ENCODE measurements at places on chromosomes 6 and 20. TPM values are rescaled to one million over a fixed set of nuclear protein-coding genes. Genes with fewer than 3 reads are reported as not detected.

GRCh38 chr20:24872291-24873024, 76.6 kb upstream of the CST7 start:
- DNase-seq, result no peak

DNA sequence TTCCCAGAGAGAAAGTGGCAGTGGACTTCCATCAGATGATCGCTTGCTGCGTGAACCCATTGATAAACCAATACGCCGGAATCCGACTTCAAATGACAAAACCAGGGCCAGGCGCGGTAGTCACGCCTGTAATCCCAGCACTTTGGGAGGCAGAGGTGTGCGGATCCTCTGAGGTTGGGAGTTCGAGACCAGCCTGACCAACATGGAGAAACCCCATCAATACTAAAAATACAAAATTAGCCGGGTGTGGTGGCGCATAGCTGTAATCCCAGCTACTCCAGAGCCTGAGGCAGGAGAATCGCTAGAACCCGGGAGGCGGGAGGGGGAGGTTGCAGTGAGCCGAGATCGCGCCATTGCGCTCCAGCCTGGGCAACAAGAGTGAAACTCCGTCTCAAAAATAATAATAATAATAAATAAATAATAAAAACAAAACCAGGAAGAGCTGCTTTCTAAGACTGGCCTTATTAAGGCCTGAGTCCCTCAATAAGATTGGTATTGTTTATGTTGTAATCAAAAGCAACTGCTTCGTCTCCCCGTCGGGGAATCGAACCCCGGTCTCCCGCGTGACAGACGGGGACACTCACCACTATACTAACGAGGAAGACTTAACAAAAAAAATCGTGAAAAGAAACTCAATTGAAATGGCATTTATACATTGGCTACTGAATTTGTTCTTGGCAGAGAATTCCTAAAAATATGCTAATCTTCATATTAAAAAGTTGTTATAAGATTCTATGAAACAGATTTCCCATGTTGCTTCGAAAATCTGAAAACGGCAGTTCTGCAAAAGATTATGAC, 110.2 kb upstream of the ZNF184 start:
- peak; percentile 70 for DNase-seq

DNA sequence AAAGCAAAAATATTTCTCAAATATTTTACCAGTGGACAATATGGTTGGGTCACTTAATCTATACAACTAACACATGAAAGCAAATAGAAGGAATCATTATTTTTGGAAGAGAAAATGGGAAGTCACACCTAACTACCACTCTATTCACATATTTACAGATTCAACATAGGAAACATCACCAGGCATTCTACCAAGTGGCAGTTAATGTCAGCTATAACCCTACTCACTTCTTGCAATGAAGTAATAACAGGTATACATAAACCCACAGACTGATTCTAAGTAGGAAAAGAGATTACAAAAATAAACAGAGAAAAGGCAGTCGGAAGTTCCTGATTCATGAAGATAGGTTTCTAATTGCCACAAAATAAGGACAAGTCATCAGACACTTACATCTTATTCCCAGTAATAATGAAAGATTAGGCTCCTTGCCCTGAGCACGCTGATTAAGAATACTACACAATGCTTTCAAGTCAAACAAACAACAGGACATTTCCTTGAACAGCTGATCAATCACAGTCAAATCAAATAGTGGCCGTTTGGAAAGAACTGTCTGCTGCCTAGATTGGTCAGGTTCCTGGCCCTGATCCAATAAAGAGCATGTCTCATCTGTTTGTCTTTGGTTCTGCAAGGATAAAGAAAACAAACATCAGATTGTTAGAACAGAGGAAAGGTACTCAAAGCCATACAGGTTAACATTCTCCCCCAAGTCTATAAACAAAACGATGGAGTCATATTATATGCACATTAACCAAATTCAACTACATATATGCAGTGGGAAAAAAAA, 79.2 kb upstream of the PLN start:
- DNase-seq, result no peak

DNA sequence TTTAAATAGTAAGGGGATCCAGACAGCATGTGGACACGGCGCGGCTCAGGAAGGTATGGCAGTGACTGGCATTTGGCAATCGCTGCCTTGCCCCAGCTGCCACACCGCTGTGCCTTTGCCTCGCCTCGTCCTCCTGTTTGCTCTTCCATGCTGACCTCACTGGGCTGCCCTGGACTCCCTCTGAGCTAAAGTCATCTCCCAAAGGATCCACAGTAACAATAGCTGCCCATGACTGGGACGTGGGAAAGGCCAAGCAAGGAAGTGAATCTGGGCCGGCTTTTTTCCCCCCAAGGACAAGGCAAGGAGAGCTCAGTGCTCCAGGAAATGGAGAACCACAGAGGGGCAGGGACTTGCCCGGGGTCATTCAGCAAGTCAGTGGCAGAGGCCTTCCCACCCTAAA, 48.1 kb downstream of the JPH2 start:
- no peak for DNase-seq

GRCh38 chr20:8640461-8640860, 428.4 kb upstream of the PLCB4 start:
- no peak for DNase-seq

DNA sequence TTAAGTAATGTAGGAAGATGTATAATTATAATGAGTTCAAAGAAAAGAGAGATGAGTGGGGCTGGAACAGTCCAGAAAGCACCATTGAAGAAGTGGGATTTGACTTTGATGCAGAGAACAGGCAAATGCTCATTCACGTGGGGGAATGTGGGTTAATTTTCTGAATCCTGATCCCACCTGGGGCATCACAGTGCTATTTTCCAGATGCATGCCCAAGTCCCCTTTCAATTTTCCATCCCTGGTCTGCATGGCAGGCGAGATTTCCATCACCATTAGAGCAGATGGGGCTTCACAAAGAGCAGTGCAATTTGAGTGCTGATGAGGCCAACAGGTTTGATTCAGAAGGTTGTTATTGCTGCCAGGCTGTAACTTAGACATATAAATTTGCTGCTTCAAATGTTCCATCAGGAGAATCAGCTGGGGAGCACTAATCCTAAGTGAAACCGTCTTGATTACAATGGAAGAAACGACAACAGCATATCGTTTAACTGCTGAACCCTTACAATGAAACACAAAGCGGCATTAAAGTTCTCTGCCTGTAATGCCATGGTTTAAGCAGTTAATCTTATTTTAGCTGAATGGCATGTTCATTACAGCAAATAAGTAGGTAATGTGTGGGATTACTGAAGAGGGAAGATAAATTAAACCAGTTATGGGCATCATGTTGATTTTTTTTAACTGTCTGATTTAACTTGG, 45.2 kb downstream of the OSTM1 start:
- no peak for DNase-seq

- DNase-seq, result no peak
Measured at GRCh38 chr6:157951828-157952227, 29.8 kb upstream of the SYNJ2 start.

GRCh38 chr6:75602246-75603105, 796 bp downstream of the SENP6 start:
- DNase-seq, result peak; percentile 65

DNA sequence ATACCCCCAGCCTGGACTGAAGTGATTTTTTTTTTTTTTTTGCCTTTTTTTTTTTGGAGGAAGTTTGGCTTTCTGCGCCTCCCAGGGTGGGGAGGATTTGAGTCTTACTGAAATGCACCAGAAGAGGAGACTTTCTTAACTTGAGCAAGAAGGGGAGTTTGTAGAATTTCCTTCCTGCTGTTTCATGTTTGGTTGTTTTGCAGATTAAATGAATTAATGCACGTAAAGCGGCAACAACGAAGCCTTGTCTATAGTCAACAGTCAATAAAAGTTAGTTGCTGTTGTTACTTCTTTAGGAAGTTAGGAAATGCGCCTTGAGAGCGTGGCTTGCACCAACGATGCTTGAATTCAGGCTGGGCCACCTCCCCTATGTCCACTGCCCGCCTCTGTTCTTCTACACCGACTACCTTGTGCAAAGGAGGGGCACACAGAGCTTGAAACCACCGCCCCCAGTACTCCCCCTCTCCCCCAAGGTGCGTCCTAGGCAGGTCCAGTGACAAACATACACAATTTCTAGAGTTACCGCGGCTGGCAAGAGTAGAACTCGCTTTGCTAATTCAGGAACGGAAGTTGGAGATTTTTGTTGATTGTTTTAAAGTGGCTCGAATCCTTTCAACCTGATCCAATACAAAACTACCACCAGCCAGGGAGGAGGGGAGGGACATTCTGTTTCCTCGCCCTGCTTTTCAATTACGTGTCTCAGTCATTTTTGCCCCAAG, 830 bp upstream of the CYP24A1 start:
- peak; percentile 22 for DNase-seq

- DNase-seq, result no peak
Measured at GRCh38 chr20:42553374-42553773, 636.3 kb downstream of the PTPRT start.

GRCh38 chr20:63659370-63659769, 1.3 kb downstream of the RTEL1 start:
- DNase-seq, result peak; percentile 69

DNA sequence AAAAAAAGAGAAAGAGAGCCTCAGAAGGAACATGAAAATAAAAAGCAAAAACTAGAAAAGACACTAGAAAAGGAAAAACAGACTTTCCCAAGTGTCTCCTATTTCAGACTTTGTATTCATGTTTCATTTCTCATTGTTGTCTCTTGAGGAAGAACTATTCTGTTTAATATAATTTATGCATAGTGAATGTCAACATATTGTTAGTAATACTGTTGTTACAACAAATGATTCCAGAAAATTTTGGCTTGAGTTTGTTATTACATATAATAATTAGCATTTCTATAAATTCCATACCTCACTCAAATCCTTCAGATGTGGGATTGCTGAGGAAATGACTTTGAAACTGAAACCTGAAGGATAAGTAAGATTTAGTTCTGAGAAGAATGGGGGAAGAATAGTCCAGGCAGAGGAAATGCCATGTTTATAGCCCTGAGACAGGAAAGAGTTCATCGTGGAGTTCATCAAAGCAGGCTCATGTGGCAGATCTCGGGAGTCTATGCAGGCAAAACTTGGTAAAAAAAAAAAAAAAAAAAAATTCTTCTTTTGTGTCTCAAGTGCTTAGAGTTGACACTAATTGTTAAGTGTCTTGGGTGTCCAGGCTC, 53.1 kb upstream of the EIF2S2 start:
- DNase-seq, result no peak

DNA sequence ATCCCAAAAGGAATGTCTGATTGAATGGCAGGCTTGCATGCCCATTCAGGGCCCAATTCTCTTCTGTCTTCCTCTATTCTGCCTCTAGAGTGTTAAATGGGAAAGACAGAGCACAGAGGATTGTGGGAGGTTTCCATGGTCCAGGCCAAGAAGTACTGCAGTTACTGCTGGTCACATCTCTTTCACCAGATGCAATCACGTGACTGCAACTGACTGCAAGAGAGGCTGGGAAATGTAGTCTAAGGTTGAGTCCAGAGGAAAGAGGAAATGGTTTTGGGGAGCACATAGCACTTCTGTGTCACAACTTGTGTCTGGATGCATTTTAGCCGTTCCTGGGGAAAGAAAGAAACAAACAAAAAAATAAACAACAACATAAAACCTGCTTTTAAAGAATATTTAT, 336.4 kb upstream of the BTBD3 start:
- peak; percentile 10 for DNase-seq

- no peak for DNase-seq
Measured at GRCh38 chr6:2055143-2055542, 190.3 kb downstream of the GMDS start.

DNA sequence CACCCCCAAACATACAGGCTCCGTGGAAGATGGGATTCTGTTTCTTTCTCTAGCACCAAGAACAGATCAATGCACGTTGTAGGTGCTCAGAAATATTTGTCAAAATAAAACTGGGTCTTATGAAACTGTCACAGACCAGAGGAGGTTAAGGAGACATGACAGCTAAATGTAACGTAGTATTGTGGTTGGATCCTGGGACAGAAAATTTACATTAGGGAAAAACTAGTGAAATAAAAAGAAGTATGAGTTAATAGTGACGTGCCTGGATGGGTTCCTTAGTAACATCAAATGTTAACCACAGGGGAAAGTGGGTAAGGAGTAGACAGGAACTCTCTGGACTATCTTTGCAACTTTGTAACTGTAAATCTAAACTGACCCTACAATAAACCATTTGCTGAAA, 31.5 kb downstream of the NOL4L start:
- DNase-seq, result no peak

- no peak for DNase-seq
Measured at GRCh38 chr6:146775220-146775619, 176.4 kb downstream of the ADGB start.

DNA sequence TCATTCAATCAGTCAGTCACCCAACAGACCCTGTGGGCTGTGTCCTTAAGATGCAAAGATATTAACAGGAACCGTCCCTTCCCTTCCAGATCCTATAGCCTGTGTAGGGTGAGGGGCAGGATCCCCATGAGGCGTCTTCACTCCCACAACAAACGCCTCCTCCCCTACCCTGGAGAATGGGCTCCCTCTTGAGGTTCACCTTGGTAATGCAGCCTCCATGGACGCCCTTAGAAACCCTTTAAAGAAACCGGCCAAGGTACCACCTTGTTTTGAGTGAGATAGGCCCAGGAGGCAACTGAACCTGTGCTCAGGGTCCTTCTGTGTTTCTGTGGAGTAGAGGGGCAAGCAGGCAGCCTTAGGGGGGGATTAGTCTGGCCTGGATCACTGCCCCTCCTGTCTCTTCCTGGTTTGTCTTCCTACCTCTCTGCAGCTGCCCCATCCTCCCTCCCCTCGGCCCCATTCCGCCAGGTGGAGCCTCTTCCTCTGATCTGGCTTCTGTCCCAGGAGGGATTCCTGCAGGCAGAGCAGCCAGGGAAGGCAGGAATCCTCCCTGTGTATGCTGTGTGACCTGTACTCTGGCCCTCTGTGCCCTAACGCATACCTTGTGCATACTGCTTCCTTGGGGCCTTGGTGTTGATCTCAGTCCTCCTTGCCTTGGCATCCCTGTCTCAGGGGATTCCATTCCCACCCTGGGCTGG, 6.6 kb upstream of the GUCA1A start:
- DNase-seq, result peak; percentile 92

- no peak for DNase-seq
Measured at GRCh38 chr6:131173680-131174079, 38.4 kb downstream of the AKAP7 start.

DNA sequence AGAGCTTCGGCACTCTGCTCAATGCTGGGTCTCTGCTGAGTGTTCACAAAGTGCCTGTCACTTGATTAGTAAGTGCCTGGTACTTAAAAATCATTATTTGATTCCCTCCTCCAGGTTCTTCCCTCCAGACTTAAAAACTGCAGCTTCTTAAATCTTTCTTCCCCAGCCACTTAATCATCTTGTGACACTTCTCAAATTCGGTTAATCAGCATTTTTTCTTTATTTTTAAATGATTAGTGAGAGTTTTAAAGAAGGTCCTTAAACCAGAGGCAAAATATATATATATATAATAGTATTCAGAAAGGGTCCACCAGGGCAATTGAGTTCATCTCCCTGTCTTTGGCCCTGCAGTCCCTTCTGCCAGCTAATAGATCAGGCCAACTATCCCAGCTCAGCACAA, 8.0 kb upstream of the BANF2 start:
- DNase-seq, result no peak

Gene RIPOR3
- 1.1 TPM for total RNA-seq

Gene DNAAF9
- 3.3 TPM for total RNA-seq

Gene GNAS-AS1
- total RNA-seq, result 0.24 TPM

Gene ZNF831
- total RNA-seq, result not detected

Gene BPIFB2
- not detected for total RNA-seq

Gene CYP39A1
- total RNA-seq, result not detected

Gene KIFC1
- total RNA-seq, result 101 TPM
